ENCODE measurements at places on chromosomes 7 and 10.
A peak's percentile ranks its signal among the peaks of the same experiment; 100 is the strongest.

DNA sequence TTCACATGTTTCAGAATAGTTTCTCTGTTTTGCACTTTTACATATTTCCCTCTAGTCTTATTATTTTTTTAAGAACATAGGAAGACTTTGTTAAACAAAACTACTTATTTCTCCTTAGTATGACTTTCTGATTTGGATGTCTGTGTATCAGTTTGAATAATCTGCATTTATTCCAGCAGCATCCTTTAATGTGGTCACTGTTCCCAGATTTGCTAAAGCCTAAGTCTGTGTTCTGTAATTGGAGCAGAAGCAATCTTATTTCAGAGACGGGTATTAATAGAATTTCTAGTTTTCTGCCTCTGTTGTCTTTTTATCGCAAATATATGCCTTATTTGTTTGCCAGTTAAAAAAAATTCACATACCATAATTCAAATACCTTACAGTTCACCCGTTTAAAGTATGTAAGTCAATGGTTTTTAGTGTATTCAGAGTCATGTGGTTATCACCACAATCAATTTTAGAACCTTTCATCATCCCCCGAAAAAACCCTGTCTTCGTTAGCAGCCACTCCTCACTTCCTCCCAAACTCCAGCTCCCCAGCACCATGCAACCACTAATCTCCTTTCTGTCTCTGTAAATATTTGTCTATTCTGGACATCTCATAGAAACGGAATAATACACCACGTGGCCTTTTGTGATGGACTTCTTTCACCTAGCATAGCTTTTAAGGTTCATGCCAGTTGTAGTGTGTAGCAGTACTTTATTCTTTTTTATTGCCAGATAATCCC, 58.7 kb downstream of the INPP5F start:
- DNase-seq: no peak

DNA sequence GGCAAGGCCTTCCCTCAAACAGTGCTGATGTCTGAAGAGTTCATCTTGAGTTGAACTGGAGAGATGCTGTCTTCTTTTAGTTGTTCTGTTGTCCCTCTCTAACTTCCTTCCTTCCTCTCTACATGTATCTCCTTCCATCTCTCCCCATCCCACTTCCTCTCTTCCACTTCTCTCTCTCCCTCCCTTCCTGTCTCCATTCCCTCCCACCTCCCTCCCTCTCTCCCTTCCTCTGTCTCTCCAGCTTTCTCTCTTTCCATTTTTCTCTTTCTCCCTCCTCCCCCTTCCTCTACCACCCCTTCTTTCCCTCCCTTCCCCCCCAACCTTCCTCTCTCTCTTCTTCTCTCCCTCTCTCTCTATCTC, 40.7 kb upstream of the TNS3 start:
- no peak for DNase-seq

DNA sequence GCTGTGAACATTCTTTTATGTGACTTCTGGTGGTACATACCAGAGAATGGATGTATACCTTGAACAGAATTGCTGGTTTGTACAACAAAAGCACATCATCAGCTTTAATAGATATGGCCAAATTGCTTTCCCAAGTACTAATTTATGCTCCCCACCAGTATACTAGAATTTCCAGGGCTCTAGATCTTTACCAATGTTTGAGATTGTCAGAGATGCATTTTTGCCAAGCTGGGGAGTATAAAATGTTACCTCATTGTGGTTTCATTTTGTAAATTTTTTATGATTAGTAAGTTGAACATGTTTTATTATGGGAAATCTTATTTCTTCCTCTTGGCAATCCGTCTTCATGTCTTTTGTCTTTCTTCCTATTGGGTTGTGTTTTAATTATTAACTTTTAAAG, 179.9 kb upstream of the TMEM106B start:
- no peak for DNase-seq

- DNase-seq: peak; percentile 81
Observed at GRCh38 chr10:63713191-63714144, 192.3 kb downstream of the REEP3 start.

DNA sequence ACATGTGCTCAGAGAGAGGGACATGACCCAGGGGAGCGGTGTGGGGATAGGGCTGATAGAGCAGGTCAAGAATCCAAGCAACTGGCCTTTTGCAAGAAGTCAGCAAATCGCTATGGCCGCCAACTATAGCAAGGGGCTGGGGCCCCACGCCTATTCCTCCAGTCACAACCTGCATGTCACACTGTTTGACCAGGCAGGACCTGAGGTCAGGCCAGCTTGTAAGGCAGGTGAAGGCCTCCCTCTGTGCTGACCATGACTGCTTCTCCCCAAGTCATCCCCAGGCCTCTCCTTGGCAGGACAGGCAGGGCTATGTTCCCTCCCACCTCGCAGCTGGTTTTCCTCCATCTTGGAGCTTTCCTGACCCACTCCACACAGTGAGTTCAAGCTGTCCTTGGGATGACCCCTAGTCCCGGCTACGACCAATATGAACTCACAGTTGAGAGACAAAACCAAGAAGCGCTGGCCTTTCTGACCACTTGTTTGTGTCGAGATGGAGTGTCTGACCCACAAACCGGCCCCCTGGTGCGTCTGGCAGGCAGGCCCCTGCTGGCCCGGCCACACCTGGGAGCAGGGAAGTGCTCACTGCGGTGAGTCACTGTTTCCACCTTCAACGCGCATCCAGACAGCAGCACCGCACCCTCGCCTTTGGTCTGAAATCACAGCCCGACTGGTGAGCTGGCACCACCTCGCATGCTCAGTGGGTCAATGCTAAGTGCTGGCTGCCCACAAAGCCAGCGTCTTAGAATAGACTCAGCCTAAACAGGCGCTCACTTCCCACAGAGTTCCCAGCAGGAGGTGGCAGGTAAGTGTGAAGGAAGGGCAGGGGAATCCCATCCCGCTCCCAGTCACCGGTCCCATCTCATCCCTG, 81.4 kb downstream of the VWA2 start:
- no peak for DNase-seq

- DNase-seq: peak; percentile 10
Observed at GRCh38 chr10:110643035-110643652, 992 bp upstream of the RBM20 start.

DNA sequence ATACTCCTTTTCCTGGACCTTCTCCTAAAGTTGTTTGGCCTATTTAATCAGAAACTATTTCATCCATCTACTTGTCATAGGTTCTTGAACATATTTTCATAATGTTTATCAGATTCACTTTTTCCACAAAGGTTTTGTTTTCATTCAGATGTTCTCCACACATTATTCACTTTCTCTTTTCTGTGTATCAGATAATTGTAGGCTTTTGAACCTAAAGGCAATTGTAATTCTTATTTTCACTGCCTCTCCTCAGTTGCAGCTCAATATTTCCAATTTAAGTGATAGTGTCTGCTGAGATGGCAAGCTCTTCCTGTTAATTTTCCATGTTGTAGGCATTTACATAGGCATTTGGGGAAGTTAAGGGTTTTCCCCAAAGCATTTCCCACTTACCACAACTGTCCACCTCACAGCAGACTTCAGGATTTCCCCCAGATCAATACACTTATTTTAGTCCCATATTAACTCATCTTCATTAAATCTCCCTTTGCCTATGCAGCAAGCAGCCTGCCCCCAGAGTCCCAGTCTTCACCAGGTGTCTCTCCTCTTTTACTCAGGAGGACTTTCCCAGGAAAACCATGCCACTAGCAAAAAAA, 12.3 kb upstream of the IKZF1 start:
- DNase-seq: no peak

DNA sequence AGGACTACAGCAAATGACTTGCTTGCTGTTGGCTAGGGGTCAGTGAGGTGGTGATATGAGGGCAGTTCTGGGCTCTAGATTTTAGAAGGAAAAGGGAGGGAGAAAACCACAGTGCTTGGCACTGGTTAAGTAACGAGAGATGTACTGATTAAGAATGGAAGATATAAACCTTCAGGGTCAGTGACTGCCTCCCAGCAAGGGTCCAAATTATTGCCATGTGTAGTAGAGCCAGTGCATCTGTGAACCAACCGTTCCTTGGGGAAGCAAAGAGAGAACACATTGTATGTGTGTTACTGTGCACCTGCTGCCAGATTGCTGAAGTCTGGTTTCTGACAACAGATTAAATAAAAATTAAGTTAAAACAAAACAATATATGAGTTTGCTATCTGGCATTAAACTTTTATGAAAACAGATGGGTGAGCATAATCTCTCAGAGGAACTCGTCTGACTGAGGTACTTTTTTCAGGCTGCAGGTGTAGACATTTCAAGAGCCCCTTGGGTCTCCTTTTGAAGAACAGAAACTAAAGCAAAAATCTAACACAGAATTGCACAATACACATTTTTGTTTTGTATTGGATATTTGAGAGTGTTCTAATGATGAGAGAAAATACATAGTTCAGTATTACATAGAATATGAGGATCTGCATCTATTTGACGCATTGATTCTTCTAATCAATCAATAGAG, 1120.6 kb downstream of the SORCS3 start:
- no peak for DNase-seq

- no peak for DNase-seq
Observed at GRCh38 chr7:38978491-38978890, 782 bp downstream of the POU6F2 start.

DNA sequence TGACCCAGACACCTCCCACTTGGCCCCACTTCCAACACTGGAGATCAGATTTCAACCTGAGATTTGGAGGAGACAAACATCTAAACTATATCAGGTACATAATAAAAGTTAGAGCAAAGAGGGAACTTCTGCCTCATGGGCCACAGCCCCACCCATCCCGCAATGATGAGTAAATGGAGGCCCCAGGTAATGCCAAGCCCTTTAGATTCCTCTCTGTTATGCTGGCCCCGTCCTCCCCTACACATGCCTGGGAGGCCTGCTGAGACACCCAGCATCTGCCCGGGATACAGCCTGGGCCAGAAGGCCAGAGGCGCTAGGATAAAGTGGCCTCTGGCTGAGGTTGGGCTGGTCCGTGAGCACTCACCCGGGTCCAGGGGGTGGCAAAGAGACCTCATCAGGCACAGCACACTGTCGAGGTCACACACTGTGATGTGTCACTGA, 185.5 kb upstream of the SH2B2 start:
- DNase-seq: no peak

- no peak for DNase-seq
Observed at GRCh38 chr10:60003651-60004523, 97.5 kb upstream of the CCDC6 start.

GRCh38 chr7:100568176-100568895, 5.4 kb downstream of the SAP25 start:
- DNase-seq: peak; percentile 93

- DNase-seq: no peak
Observed at GRCh38 chr10:69640196-69640980, 10.3 kb downstream of the FAM241B start.

GRCh38 chr10:71696628-71697326, 22.8 kb downstream of the C10orf105 start:
- DNase-seq: peak; percentile 66

DNA sequence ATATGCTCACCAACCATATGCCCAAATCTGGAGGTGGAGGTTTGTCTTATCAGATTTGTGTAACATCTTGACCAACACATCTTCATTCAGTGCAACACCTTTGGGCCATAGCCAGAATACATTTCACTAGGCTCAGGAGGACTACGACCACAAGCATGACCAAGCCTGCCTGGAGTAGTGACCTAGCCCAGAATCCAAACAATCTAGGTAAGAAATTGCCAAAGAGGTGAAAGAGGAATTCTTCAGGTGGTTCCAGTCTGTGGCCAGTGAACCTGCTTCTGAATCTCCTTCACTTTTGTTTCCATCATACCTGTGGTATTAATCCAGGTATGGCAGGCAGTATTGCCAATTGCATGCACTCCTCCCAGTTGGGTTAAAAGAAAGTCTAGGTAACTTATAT, 112.8 kb upstream of the RAB18 start:
- DNase-seq: no peak

- no peak for DNase-seq
Observed at GRCh38 chr10:17201794-17202116, 283 bp upstream of the TRDMT1 start.

DNA sequence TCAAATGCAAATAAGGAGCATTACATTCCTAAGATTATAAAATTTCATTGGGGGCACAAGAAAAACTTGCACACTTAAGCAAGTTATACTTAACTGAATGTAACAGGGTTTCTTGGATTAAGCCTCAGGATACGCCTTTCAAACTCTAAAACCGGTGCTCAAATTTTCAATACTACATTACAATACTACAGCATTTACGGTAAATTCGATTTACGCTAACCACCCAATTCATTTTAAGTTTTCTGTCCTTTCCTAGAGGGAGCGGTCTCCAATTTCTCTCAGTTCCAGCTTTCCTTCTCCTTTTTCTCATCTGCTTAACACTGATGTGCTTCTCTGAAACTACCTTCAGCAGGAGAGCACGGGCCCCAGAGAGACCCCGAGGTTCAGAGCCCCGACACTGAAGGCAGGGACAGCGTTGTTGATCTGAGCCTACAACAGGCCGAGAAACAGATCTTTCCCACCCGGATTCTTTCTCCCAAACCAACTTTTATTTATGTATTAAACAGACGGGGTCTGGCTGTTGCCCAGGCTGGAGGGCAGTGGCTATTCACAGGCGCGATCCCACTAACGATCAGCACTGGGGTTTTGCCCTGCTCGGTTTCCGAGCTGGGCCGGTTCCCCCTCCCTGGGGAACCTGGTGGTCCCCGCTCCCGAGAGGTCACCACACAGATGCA, 798 bp downstream of the ZNF425 start:
- no peak for DNase-seq

GRCh38 chr10:59801171-59801570, 47.9 kb upstream of the MRLN start:
- no peak for DNase-seq

GRCh38 chr10:2900530-2900929, 166.8 kb upstream of the PFKP start:
- DNase-seq: no peak

- no peak for DNase-seq
Observed at GRCh38 chr10:70456164-70456563, 14.7 kb upstream of the NODAL start.

DNA sequence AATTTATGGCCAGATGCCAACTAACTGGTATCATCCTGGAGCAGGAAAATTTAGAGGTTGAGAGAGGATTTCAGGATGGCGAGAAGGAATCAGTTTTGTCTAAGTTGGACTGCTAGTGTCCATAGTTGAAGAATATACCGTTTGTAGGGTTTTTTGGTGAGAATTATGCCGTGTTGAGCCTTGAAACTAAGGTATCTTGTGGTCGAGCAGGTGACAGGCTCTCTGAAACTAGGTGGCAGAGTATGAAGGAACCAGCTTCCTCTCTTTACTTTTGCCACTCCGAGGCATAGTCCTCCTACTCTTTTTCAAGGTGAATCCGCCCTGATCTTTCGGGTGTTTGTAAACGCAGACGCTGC, 9.7 kb downstream of the MDFIC start:
- DNase-seq: no peak

DNA sequence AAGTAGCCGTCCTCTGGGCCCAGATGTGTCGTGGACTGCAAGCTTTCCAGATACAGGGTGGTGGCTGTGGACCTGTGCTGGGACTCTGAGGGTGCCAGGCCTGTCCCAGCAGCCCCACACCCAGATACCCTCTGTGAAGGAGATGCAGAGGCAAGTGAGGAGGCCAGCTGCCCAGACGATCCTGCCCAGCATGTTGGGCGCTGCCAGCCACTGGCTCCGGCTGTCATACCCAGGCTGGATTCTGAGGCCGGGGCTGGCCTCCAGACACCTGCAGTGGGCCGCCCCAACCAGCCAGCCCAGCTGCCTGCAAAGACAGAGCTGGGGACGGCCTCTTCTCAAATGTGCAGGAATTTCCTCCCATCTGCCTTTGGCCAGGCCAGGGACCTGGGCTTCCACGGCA, 39.1 kb upstream of the EBF3 start:
- DNase-seq: no peak

All from body of pancreas (tissue), 4 donors.